ENCODE measurements at places on chromosomes 7 and 10. TPM values are rescaled to one million over a fixed set of nuclear protein-coding genes. Genes with fewer than 3 reads are reported as not detected.

DNA sequence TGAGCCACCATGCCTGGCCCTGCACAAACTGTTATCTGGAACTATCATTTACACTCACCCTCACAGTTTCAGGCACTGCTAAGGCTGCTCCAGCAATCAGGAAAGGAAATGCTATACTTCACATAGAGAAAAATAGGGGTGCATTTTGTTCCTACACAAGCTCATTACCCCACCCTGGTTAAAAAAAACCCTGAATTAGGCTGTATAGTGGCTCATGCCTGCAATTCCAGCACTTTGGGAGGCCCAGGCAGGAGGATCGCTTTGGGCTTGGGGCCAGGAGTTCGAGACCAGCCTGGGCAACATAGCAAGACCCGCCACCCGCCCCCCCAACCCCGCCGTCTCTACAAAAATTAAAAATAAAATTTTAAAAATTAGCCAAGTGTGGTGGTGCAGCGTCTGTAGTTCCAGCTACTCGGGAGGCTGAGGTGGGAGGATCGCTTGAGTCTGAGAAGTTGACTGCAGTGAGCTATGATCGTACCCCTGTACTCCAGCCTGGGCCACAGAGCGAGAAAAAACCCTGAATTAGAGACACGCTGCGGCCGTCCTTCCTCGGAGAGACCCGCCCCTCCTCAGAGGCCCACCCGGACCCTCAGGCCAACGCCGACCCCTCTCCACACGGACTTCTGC is 539 bp downstream of the PTCD1 start:
- peak overlapping the region; percentile 77 for H3K4me3 ChIP-seq
- H3K27ac ChIP-seq, result peak overlapping the region; percentile 26
- no peaks in the 10 kb centered on the region for H3K27me3 ChIP-seq
- no peak for DNase-seq

DNA sequence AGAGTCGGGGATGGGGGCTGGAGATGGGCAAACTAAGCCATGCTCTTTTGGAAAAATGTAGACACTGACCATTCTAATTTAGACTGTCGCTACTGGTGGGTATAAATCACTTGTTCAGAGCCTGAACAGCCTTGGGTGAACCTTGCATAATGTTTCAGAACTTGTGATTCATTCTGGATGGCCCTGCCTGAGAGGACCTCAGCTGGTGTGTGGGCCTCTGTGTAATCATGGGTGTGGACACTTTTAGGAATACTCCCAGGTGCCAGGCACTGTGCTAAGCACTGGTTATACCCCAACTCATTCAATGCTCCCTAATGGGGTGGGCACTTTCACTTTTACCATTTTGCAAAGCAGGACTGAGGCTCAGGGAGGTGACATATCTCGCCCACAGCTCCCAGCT is 26.8 kb upstream of the TM9SF3 start:
- no peak for DNase-seq
- no peaks in the 10 kb centered on the region for H3K27me3 ChIP-seq
- peaks cover 17% of the 10 kb centered on the region for H3K4me1 ChIP-seq
- H3K4me3 ChIP-seq, result no peak overlapping the region
- H3K27ac ChIP-seq, result no peak overlapping the region

GRCh38 chr10:19158870-19159269 is 110.3 kb downstream of the MALRD1 start:
- H3K4me1 ChIP-seq, result no peaks in the 10 kb centered on the region
- no peak for DNase-seq
- H3K27me3 ChIP-seq, result no peaks in the 10 kb centered on the region
- no peak overlapping the region for H3K4me3 ChIP-seq
- no peaks in the 10 kb centered on the region for H3K36me3 ChIP-seq

DNA sequence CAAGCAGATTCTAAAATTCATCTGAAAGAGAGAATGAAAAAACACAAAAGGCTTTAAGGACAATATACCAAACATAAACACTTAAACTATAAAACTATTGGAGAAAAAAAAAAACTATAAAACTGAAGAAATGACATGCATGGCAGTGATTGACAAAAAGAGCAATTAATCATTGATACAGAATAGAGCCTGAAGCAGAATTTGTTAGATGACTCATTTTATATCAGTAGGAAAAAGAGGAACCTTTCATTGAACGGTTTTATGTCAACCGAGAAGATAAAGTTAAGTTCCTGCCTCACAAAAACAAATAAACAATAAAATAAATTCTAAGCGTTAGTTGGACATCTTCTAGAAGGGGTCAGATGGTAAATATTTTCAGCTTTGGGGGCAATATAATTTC is 23.3 kb downstream of the NPY start:
- DNase-seq, result no peak
- H3K36me3 ChIP-seq, result no peaks in the 10 kb centered on the region
- H3K27me3 ChIP-seq, result no peaks in the 10 kb centered on the region
- no peak overlapping the region for H3K4me3 ChIP-seq

DNA sequence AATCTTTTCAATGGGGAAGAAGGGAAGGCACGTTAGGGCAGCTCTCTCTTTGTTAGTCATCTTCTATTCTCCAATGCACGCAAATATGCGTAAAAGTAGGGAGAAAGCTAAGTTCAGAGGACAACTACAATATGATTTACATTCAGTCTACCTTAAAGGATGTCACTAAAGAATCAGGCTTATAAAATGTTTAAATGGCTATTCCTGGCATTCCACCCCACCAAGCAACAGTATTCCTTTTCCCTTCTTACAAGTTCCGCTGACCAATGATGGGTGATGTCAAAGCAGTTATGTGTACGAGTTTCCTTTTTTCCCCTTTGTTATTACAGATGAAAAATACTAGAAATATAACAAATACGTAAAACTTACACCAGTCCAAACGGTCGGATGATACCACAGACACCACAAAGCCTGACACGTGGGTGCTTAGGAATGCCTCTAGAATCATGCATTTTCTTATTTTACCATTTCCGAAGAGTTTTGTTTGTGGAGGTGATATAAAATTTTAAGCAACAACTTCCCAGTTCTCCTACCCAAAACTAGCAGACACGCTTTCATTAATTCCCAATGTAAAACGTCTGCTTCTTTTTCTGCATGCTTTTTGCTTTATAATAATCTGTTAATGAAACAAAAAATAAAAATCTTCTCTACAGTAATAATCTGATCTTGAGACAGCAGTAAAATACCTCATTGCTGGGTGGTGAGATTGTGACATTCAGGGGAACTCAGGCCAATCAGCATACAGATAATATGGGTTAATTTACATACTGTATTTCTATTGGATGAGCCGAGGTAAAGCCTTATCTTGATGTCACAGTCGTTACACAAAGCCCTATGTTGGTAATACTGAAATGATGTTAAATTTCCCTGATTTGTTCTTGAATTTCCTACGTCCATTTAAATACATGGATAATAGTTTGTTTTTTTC is 708 bp upstream of the GPR85 start:
- no peaks in the 10 kb centered on the region for H3K27me3 ChIP-seq
- peaks cover 12% of the 10 kb centered on the region for H3K4me1 ChIP-seq
- H3K27ac ChIP-seq, result peak overlapping the region; percentile 97
- peak overlapping the region; percentile 57 for H3K4me3 ChIP-seq
- peak; percentile 73 for DNase-seq
- no peaks in the 10 kb centered on the region for H3K36me3 ChIP-seq

- no peak overlapping the region for H3K4me3 ChIP-seq
- H3K27me3 ChIP-seq, result peaks cover 13% of the 10 kb centered on the region
- DNase-seq, result no peak
These were observed 15.4 kb upstream of the FAM20C start for GRCh38 chr7:176786-177459.

GRCh38 chr10:77319557-77319956 is 318.1 kb downstream of the KCNMA1 start:
- H3K36me3 ChIP-seq, result no peaks in the 10 kb centered on the region
- peaks cover 32% of the 10 kb centered on the region for H3K4me1 ChIP-seq
- no peak for DNase-seq
- 0 out of 2 replicates have a peak overlapping the region, but pooled peaks have one; percentile 63 for H3K27ac ChIP-seq

DNA sequence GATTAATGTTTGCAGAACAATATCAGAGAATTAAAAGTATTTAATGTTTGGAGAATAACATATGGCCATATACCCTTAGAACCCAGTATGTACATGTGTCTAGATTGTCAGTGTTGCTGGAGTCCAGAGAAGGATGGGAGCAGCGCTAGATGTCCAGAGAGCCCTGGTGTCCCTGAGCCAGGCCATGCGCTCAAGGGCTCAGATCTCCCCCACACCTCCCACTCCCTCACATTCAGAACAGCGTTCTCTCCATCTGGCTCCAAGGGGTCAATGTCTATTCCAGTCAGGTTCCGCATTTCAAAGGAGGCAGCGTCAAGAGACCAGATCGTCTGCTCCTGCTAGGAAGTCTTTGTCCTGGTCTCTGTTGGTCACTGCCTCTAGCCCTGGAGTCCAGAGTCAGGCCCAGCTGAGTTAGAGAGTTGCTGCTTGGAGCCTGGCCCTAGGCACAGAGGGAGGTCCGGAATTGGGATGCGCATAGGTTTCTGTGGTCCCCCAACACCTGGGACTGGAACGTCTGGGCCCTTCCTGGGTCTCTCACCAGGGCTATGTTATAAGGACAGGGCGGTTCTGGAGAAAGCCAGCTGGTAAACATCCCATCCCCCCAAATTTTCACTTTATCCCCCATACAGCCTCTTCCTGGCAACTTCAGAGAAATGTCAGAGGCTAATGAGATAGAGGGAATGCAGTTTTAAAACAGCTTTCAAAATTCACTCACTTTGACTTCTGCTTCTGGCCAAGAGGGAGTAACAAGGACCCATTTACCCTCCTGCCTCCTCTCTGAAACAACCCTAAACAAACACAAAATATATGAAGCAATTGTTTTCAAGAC is 6.5 kb upstream of the WDR86 start:
- H3K4me3 ChIP-seq, result no peak overlapping the region
- peaks cover 22% of the 10 kb centered on the region for H3K27me3 ChIP-seq
- H3K36me3 ChIP-seq, result no peaks in the 10 kb centered on the region
- DNase-seq, result no peak
- no peak overlapping the region for H3K27ac ChIP-seq

DNA sequence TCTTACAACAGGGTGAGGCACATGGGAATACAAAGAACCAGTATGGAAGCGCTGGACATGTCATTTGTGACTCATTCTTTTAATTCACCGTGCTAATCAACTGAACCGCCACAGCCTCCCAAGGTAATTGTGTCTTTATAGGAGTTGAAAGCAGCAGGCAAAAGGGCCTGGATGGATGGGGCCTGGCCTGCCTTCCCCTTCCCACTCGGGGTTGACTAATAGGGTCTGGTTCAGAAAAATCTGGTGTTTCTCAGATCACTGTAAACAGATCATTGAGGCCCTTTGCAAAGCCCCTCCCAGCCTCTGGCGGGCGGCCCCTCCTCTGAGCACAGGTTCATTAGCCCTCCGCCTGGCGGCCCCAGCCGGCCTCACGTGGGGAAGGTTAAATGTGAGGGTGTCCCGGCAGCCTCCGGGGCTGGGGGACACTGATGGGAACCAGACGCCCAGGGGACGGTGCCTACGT is 100.8 kb downstream of the EBF3 start:
- no peaks in the 10 kb centered on the region for H3K4me1 ChIP-seq
- no peaks in the 10 kb centered on the region for H3K36me3 ChIP-seq
- no peak overlapping the region for H3K27ac ChIP-seq
- H3K27me3 ChIP-seq, result no peaks in the 10 kb centered on the region

- H3K4me3 ChIP-seq, result no peak overlapping the region
- H3K4me1 ChIP-seq, result peaks cover 53% of the 10 kb centered on the region
- peaks cover 81% of the 10 kb centered on the region for H3K36me3 ChIP-seq
- H3K27me3 ChIP-seq, result no peaks in the 10 kb centered on the region
- peak; percentile 73 for DNase-seq
These were observed 70.6 kb downstream of the AP3M1 start for GRCh38 chr10:74079936-74080590.

- 0 out of 2 replicates have a peak, but pooled peaks cover 10% of the 10 kb centered on the region for H3K36me3 ChIP-seq
- H3K27ac ChIP-seq, result no peak overlapping the region
- no peak overlapping the region for H3K4me3 ChIP-seq
- H3K27me3 ChIP-seq, result no peaks in the 10 kb centered on the region
- H3K4me1 ChIP-seq, result peaks cover 31% of the 10 kb centered on the region
These were observed 41.9 kb downstream of the ENO4 start for GRCh38 chr10:116891208-116891607.

GRCh38 chr7:68245688-68246087 is 1249.1 kb downstream of the TYW1 start:
- H3K27ac ChIP-seq, result no peak overlapping the region
- no peaks in the 10 kb centered on the region for H3K27me3 ChIP-seq
- DNase-seq, result no peak
- no peaks in the 10 kb centered on the region for H3K4me1 ChIP-seq
- no peaks in the 10 kb centered on the region for H3K36me3 ChIP-seq

- no peaks in the 10 kb centered on the region for H3K27me3 ChIP-seq
- peak overlapping the region; percentile 5 for H3K4me3 ChIP-seq
- peaks cover 72% of the 10 kb centered on the region for H3K4me1 ChIP-seq
- peak overlapping the region; percentile 90 for H3K27ac ChIP-seq
- no peaks in the 10 kb centered on the region for H3K36me3 ChIP-seq
These were observed 14.9 kb downstream of the TRIM56 start for GRCh38 chr7:101099969-101100781.

DNA sequence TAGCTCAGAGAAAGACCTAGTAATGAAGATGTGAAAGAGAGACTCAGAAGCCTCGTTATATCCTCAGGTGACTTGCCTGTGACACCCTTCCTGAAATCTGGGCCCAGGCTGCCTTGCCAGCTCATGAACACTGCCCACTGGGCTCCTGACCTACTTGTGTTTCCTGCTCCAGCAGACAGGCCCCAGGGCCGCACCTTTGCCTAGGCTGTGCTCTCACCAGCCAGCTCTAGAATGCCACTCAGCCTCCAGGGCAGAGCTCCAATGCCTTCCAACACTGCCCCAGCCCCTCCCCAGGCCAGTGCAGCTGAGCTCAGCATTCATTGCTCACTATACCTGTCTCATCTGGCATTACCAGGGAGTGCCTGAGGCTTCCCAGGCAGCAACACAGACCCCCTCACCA is 94.3 kb downstream of the DLG5 start:
- no peak for DNase-seq
- H3K36me3 ChIP-seq, result peaks cover 70% of the 10 kb centered on the region
- no peaks in the 10 kb centered on the region for H3K4me1 ChIP-seq
- H3K27me3 ChIP-seq, result no peaks in the 10 kb centered on the region
- H3K4me3 ChIP-seq, result no peak overlapping the region
- H3K27ac ChIP-seq, result no peak overlapping the region

- no peak for DNase-seq
- H3K4me3 ChIP-seq, result no peak overlapping the region
- H3K36me3 ChIP-seq, result no peaks in the 10 kb centered on the region
- no peaks in the 10 kb centered on the region for H3K27me3 ChIP-seq
These were observed 75.0 kb downstream of the POM121L12 start for GRCh38 chr7:53110425-53110824.

DNA sequence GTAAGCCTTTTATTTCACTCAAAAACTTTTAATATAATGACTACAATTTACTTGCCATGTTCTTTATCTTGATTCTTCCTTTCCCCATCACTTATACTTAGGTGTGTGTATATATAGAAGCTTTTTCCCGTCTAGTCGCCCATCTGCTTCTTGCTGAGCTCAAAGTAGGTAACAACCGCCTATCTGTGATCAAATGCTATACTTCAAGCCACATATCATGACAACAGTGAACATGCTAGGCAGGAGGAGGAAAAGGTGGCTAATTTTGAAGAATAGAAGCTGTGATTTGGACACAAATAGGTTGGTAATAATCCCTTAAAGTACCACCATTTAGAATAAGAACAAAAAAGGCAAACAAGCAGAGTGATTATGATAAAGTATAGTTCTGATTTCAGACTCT is 367.3 kb upstream of the CHRM2 start:
- H3K36me3 ChIP-seq, result no peaks in the 10 kb centered on the region
- H3K27ac ChIP-seq, result no peak overlapping the region
- H3K4me1 ChIP-seq, result no peaks in the 10 kb centered on the region
- H3K4me3 ChIP-seq, result no peak overlapping the region
- DNase-seq, result no peak
- no peaks in the 10 kb centered on the region for H3K27me3 ChIP-seq

NRCAM gene
- not detected for total RNA-seq

CUBN gene
- 0.16 TPM for total RNA-seq

TSPAN33 gene
- total RNA-seq, result 0.82 TPM

CCDC172 gene
- total RNA-seq, result not detected

XRCC2 gene
- total RNA-seq, result 6.8 TPM

OPN1SW gene
- not detected for total RNA-seq

PKD2L1 gene
- total RNA-seq, result not detected

RGR gene
- total RNA-seq, result not detected
